AML-193 (cell line): ENCODE measurements at places on chromosomes 7 and 10.

GRCh38 chr7:70212281-70212680 is 614.0 kb downstream of the AUTS2 start:
- no peak for DNase-seq

DNA sequence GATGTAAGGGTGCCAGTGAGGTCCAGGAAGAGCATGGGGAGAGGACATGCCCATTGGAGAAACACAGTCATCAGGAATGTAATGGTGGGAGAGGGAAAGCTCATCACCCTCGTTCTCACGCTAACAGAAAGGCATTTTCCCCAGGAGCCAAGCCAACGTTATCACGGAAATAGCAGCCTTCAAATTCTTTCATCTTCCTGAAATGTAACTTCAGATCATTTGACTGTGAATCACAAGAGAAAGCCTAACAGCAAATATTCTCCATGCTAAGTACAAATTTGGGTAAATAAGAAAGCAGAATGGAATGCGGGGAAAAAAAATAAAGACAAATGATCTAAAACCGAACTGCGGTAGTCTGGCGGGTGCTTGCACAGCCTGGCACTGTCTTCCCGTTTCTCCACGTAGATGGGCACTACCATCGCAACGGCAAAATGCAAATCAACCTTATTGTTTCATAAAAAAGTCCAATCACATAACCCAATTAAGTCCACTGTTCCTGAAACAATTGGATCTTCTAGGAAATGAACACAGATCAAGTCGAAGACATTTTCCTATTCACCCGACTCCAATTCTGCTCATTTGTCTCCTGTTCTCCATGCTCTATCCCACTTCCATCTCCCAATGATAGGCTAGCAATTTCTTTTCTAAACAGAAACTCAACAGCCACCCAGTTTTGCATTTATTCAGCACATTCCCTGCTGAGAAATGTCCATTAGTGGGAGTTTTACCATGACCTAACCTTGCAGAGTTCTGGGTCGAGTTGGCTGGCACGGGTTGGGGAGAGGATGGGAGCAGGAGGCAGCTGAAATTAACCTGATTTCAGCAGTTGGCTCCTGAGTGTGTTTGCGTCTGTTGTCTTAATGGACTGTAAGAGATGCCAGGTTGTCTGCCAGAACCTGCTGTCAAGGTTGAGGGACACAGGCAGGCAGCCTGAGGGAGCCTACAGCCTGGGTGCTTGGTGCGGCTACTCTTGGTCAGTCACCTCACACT is 74.6 kb upstream of the FRMD4A start:
- no peak for DNase-seq

DNA sequence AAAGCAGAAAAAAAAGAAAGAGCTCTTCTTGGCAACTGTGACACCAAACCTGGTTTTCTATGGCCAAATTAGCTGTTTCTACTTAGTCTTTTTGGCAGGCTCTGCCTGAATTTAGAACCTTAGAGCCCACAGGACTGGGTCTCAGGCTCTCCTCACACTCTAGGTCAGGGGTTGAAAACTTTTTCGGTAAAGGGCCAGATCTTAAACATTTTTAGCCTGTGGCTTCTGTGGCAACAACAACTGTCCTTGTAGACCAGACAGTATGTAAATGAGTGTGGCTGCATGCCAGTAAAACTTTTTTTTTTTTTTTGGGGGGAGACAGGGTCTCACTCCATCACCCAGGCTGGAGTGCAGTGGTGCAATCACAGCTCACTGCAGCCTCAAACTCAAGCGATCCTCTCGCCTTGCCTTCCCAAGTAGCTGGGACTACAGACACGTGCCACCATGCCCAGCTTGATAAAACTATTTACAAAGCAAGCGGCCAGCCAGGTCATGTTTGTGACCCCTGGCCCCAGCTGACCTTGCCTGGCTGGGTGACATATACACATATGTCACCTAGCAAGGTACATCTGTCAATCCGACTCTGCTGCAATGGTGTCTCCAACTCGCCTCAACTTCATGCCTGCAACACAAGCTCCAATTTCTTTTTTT is 17.4 kb downstream of the KPNA7 start:
- DNase-seq = no peak

- no peak for DNase-seq
These were observed 35.3 kb downstream of the PCBD1 start for GRCh38 chr10:70853038-70853437.

DNA sequence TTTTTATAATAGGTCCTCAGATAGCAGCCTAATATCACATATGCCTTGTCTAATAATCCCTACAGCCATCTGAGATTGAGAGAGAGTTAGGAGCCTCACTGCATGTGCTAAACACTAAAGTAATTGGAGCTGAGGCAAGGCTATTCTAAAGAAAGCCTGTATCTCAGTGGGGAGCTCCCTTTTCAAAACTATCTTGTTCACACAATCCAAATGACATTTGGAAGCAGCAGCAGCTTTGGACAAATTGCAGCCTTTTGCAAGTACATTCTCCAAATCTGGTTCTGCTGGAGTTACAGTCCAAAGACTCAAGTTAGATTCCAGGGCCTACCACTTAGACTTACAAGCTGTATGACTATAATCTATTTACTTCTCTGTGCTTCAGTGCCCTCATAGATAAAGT is 104.5 kb downstream of the MACC1 start:
- DNase-seq = no peak
